ENCODE measurements at places on chromosomes 4 and X.

DNA sequence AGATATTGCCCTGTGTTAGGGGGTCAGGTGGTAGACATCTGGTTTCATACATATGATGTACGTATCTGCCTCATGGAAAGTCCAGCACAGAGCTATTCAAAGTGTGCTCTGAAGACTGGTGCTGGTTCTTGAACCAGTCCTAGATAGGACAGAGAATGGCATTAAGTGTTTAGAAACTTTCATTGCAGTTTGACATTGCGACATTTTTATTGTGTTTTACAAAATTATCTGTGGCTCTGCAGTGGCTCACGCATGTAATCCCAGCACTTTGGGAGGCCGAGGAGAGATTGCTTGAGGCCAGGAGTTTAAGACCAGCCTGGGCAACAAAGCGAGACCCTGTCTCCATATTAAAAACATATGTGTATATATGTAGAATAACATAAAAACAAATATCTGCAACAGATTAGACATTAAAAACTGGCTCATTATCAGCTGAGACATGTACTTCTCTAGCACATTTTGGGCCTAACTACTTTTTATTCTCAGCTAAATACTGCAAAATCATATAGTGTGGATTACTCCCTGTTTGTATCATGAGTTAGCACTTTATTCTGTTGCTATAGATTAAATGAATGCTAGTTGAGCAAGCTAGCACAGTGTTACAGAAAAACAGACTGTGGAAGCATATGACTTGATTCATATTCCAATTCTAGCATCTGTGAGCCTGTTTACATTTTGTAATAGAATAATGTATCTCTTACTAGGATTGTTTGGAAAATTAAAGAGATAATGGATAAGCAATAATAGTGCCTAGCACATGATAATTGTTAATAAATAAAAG is 57.1 kb downstream of the USP9X start:
- DNase-seq: no peak

DNA sequence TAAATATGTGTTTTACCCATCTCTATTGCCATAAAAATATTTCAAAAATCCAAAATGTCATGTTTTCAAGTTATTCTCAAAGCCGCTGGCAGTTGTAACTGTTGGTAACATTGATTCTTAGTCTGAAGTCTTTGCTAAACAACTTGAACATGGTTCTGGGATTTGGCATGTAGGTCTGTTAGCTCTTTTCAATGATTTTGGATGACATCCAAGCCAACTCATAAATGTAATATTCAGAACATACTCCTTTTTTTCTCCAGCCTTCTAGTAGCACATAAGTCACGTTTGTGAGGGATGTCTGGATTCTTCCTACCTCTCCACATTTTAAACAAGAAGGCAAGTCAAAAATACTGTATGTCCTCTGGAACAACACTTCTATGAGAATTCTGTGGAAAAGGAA is 305.3 kb downstream of the PRR32 start:
- no peak for DNase-seq

- no peak for DNase-seq
Measured at GRCh38 chrX:69396916-69397315, 107.2 kb upstream of the NALF2 start.

DNA sequence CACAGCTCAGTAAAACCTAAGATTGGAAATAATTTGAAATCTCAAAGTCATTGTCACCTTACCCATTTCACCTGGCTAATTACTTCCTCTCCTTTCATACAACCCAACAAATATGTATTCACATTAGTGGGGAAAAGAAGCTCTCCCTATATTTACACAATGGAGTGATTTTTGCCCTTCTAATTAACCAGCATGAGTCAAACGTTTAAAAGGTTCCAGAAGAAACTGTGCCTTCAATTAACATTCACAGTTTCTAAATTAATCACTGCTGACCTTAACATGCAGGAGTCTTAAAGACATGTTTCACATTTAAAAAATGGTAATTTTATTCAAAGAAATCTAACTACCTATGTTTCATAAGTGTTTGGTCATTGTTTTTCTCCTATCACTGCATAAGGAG is 254.6 kb downstream of the CBLL2 start:
- DNase-seq: no peak

GRCh38 chrX:78747971-78748370 is 451 bp downstream of the LPAR4 start:
- DNase-seq: no peak

DNA sequence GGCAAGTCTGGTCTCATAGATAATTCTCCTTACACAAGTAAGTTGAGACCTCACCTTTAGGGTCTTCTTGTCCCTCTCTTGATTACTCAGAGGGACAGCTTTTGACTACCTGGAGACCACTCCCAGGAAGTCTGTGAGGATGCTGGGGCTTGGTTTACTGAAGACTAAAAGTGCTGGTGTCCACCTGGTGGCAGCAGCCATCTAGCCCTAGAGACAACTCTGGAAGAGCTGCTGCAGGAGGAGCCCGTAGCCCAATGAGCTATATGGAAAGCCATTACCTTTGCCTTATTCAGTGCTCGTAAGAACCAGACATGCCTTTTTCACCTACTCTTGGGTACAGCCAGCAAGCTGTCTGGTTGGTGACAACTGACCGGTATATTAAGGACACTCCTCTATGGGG is 7.3 kb downstream of the FGFBP2 start:
- DNase-seq: no peak

DNA sequence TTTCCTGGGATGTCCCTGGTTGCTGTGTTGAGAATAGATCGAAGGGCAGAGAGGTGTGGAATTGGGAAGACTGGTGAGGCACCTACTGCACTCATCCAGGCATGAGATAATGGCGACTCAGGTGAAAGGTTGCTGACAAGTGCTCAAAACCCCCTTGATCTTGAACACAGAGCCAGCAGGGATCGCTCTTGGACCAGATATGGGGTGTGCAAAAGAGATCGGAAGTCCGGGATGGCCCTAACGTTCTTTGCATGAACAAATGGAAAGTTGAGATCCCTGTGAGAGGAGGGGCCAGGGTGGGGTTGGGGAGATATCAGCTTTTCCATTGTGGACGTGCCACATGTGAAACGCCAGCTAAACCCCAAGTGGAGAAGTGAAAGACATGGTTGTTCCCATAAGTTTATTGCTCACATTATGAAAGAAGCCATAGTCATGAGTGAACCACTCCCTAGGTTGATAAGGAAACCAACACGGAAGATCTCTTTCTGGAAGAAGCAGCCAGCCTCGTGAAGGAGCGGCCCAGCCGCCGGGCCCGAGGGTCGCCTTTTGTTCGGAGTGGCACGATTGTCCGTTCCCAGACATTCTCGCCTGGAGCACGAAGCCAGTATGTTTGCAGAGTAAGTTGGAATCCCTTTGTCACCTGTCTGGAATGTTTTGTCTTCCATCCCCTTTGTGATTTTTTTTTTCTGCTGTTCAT is 22.6 kb upstream of the CLCN4 start:
- DNase-seq: no peak

GRCh38 chr4:153679486-153679885 is 4.6 kb upstream of the TLR2 start:
- no peak for DNase-seq

DNA sequence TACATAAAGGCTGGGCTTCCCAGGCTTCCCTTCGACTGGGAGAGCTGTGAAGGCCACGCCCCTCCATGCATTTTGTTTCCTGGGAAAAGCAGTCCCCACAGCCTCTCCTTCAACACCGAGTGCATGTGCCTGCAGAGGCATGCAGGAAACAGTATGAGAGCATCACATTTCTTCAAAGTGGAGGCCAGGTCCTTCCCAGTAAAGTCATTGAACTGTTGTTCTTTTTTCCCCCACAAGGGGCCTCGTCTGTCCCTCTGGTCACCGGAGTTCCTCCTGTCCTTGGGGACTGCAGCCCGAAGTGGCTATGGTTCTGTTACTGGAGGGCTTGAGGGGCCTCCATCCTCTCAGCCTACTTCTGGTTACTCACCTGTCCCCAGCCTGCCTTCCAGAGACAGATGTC is 56.0 kb downstream of the RAI2 start:
- DNase-seq: no peak

GRCh38 chr4:88854481-88854880 is 156.9 kb upstream of the NAP1L5 start:
- no peak for DNase-seq

- DNase-seq: no peak
Measured at GRCh38 chrX:121504153-121504552, 456.7 kb downstream of the GLUD2 start.

GRCh38 chr4:152322656-152323055 is 213.2 kb downstream of the FBXW7 start:
- no peak for DNase-seq

- no peak for DNase-seq
Measured at GRCh38 chr4:48047896-48048295, 31.3 kb downstream of the NIPAL1 start.

- no peak for DNase-seq
Measured at GRCh38 chr4:36676139-36677050, 395.0 kb downstream of the DTHD1 start.

GRCh38 chr4:8391972-8392371 is 48.6 kb downstream of the ACOX3 start:
- no peak for DNase-seq
